ENCODE measurements at places on chromosomes 1 and 21.

GRCh38 chr1:232978091-232978634 lies 27.8 kb downstream of the NTPCR start:
- H3K36me3 ChIP-seq, result peaks cover 16% of the 10 kb centered on the region
- H3K27ac ChIP-seq, result no peak overlapping the region
- H3K4me1 ChIP-seq, result peaks cover 24% of the 10 kb centered on the region
- H3K4me3 ChIP-seq, result no peak overlapping the region
- H3K27me3 ChIP-seq, result no peaks in the 10 kb centered on the region
- DNase-seq, result no peak

DNA sequence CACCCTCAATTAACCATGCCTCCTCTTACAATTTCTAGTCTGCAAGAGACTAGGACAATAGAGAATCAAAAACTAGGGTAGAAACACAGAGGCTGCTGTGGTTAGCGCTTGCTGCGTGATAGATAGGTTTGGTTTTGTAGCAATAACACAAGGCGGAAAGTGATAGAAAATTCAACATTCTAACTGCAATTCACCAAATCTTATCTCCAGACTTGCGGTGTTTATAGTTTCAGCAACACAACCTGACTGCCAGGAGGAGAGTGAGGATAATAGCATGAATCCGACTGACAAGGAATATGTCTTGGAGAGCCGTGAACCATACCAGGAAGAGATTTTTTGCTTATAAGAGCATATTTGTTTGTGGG lies 30.7 kb upstream of the IFNAR2 start:
- no peak overlapping the region for H3K4me3 ChIP-seq
- no peak for DNase-seq
- no peaks in the 10 kb centered on the region for H3K27me3 ChIP-seq
- no peaks in the 10 kb centered on the region for H3K36me3 ChIP-seq
- H3K27ac ChIP-seq, result peak overlapping the region; percentile 55

- H3K36me3 ChIP-seq, result peaks cover 5% of the 10 kb centered on the region
- H3K4me3 ChIP-seq, result no peak overlapping the region
- no peaks in the 10 kb centered on the region for H3K27me3 ChIP-seq
- no peak for DNase-seq
- no peak overlapping the region for H3K27ac ChIP-seq
Measured at GRCh38 chr1:54095546-54096226, 42.3 kb downstream of the TCEANC2 start.

DNA sequence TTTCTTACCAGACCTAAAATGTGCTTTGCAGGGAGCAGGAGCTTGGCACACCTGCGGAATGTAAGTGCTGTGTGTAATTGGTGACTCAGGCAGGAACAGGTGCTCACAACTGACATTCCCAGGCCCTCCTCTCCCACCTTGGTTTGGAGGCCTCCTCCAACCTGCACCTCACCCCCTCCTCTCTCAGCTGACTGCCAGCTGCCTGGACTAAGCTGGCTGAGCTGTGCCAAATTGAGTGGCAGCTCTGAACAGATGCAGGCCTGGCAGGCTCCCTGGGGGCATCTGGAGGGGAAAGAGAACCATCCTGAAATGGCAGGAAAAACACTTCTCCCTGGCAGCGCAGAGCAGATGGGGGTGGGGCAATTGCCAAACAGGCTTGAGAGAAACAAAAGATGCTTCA lies 91.7 kb upstream of the PGBD5 start:
- H3K4me3 ChIP-seq, result no peak overlapping the region
- H3K36me3 ChIP-seq, result no peaks in the 10 kb centered on the region
- peaks cover 3% of the 10 kb centered on the region for H3K27me3 ChIP-seq
- no peaks in the 10 kb centered on the region for H3K4me1 ChIP-seq

- no peak for DNase-seq
- H3K36me3 ChIP-seq, result no peaks in the 10 kb centered on the region
- no peak overlapping the region for H3K4me3 ChIP-seq
- H3K27me3 ChIP-seq, result no peaks in the 10 kb centered on the region
- H3K27ac ChIP-seq, result no peak overlapping the region
Measured at GRCh38 chr1:8031176-8031785, 5.2 kb upstream of the ERRFI1 start.

GRCh38 chr1:2411801-2412394 lies 466 bp downstream of the PEX10 start:
- peaks cover 42% of the 10 kb centered on the region for H3K4me1 ChIP-seq
- peaks cover 32% of the 10 kb centered on the region for H3K36me3 ChIP-seq
- H3K27ac ChIP-seq, result peak overlapping the region; percentile 88
- DNase-seq, result no peak

- no peak overlapping the region for H3K27ac ChIP-seq
- H3K27me3 ChIP-seq, result no peaks in the 10 kb centered on the region
- no peaks in the 10 kb centered on the region for H3K4me1 ChIP-seq
- H3K36me3 ChIP-seq, result no peaks in the 10 kb centered on the region
- no peak for DNase-seq
- no peak overlapping the region for H3K4me3 ChIP-seq
Measured at GRCh38 chr1:177307771-177308170, 137.0 kb downstream of the BRINP2 start.

- no peak for DNase-seq
- H3K27ac ChIP-seq, result no peak overlapping the region
- no peaks in the 10 kb centered on the region for H3K36me3 ChIP-seq
Measured at GRCh38 chr21:31424058-31424457, 80.0 kb upstream of the TIAM1 start.

DNA sequence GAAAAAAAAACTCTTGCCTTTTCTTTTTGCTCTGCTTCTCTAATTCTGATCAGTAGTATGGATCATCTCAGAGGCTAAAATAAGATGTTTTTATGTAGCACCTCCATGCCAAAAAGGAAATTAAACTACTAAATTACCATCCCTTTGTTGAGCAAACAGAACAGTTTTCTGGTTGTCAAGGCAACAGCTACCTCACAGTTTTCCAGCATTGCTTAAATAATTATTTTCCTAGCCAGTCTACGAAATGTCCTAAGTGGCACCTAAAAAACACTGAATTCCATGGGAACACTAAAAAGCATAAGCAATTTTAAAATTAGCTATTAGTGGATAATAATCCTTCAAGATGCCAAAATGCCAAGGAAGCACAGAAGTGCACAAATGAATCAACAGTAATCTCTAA lies 61.7 kb downstream of the ARID4B start:
- no peak overlapping the region for H3K4me3 ChIP-seq
- no peaks in the 10 kb centered on the region for H3K27me3 ChIP-seq

- H3K27ac ChIP-seq, result peak overlapping the region; percentile 46
- H3K4me3 ChIP-seq, result no peak overlapping the region
- peaks cover 66% of the 10 kb centered on the region for H3K4me1 ChIP-seq
- H3K27me3 ChIP-seq, result no peaks in the 10 kb centered on the region
Measured at GRCh38 chr1:164785841-164786534, 227.0 kb downstream of the PBX1 start.

DNA sequence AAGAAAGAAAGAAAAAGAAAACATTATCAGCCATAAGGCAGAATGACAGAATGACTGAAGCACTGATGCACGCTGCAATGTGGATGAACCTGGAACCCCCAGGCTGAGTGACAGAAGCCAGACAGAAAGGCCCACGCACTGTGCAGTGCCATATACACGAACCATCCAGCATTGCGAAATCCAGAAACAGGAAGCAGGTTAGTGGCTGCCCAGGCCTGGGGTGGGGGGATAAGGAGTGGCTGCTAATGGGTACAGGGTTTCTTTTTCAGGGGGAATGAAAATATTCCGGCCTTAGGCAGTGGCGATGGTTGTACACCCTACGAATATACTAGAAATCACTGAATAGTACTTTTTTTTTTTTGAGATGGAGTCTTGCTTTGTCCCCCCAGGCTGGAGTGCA lies 57.0 kb downstream of the CHD5 start:
- no peak overlapping the region for H3K4me3 ChIP-seq
- H3K27ac ChIP-seq, result no peak overlapping the region
- DNase-seq, result no peak

DNA sequence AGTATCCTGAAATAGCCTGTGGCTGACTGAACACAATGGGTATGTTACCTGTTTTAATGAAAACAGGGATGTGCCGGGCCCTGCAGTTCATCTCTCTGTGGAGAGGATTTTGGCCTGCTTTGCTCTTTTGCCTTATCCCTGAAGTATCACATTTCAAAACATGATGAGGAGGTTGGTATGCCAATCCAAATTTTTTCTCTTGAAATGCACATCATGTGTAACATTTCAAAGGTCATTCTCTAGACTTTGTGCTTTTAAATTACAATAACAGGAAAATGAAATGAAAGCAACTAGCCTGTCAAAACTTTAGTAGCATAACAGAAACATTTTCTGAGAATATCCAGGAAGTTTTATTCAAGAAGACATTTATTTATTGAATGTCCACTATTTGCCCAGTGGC lies 118.9 kb downstream of the SLC44A5 start:
- no peak overlapping the region for H3K27ac ChIP-seq
- no peaks in the 10 kb centered on the region for H3K4me1 ChIP-seq
- no peaks in the 10 kb centered on the region for H3K36me3 ChIP-seq

GRCh38 chr1:57637155-57637554 lies 213.3 kb upstream of the DAB1 start:
- H3K4me3 ChIP-seq, result no peak overlapping the region
- H3K4me1 ChIP-seq, result no peaks in the 10 kb centered on the region
- no peaks in the 10 kb centered on the region for H3K36me3 ChIP-seq
- peaks cover 4% of the 10 kb centered on the region for H3K27me3 ChIP-seq
- DNase-seq, result no peak

GRCh38 chr1:238214449-238214848 lies 323.7 kb upstream of the ZP4 start:
- DNase-seq, result no peak
- no peaks in the 10 kb centered on the region for H3K27me3 ChIP-seq
- no peaks in the 10 kb centered on the region for H3K4me1 ChIP-seq
- no peak overlapping the region for H3K4me3 ChIP-seq

DNA sequence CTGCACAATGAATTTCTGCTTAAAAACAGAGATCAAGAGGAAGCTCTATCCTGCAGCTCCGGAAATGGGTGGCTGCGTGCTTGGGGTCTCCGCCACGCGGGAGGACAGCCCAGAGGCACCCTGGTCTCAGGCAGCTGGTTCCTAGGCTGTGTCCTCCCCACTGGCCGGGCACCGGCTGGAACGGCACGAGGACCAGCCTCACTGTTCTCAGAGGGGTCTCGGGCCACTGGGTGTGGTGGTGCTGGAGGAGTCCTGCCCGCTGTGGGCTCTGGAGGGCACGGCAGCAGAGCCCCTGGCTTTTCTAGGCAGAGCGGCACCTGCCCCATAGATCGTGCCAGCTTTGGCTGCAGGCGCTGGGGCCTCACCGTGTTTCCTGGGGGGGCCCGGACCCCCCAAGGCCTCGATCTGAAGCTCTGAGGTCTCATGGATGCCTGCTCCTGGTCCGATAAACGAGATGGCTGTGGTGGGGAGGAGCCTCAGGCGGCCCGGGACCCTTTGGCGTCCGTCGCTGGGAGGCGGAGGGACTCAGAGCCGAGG lies 8.2 kb upstream of the RNF223 start:
- peaks cover 14% of the 10 kb centered on the region for H3K4me1 ChIP-seq
- H3K27ac ChIP-seq, result no peak overlapping the region
- peaks cover 5% of the 10 kb centered on the region for H3K27me3 ChIP-seq
- no peak overlapping the region for H3K4me3 ChIP-seq
- H3K36me3 ChIP-seq, result peaks cover 24% of the 10 kb centered on the region
- DNase-seq, result no peak

- DNase-seq, result no peak
- no peak overlapping the region for H3K27ac ChIP-seq
Measured at GRCh38 chr1:16094453-16095158, 21.2 kb upstream of the FAM131C start.

- no peaks in the 10 kb centered on the region for H3K27me3 ChIP-seq
- H3K36me3 ChIP-seq, result no peaks in the 10 kb centered on the region
- no peaks in the 10 kb centered on the region for H3K4me1 ChIP-seq
- no peak overlapping the region for H3K4me3 ChIP-seq
- DNase-seq, result no peak
Measured at GRCh38 chr1:77316966-77317365, 35.1 kb downstream of the AK5 start.

GRCh38 chr1:206050655-206051235 lies 2.2 kb upstream of the RHEX start:
- no peak overlapping the region for H3K4me3 ChIP-seq
- H3K27me3 ChIP-seq, result no peaks in the 10 kb centered on the region
- H3K4me1 ChIP-seq, result no peaks in the 10 kb centered on the region
- no peak for DNase-seq
- no peaks in the 10 kb centered on the region for H3K36me3 ChIP-seq

DNA sequence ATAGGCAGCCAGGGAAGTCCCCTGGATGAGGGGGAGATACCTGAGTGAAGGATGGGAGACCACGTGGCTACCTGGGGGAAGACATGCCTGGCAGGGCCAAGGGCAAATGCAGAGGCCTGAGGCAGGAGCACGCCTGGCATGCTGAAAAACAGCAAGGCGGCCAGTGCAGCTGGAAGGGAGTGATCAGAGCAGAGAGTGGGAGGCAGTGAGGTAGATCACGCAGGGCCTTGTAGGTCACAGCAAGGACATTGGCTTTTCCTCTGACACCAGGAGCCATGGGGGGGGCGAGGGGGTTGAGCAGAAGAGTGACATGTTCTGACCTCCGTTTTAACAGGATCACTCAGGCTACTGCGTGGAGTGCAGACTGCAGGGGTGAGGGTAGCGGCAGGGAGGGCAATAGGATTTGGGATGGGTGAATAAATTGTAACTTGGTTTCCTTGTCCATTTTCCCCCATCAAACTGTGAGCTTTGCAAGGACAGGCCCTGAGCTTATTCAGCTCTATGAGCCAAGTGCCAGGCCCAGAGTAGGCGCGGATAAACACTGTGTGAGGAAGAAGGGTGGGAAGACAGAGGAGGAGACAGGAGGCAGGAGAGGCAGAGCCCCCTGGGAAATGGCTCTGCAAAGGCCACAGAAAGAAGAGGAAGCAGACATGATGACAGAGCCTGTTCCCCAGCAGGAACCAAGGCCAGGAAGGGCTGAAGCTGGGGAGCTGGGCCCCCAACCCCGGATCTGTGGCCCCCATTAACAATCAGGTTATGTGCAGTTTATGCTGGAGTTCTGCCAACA lies 16.6 kb downstream of the IFI6 start:
- no peaks in the 10 kb centered on the region for H3K36me3 ChIP-seq
- no peaks in the 10 kb centered on the region for H3K27me3 ChIP-seq
- H3K4me1 ChIP-seq, result peaks cover 53% of the 10 kb centered on the region
- H3K4me3 ChIP-seq, result no peak overlapping the region

GRCh38 chr1:224381880-224382548 lies 25.3 kb downstream of the CNIH4 start:
- no peaks in the 10 kb centered on the region for H3K27me3 ChIP-seq
- H3K27ac ChIP-seq, result no peak overlapping the region
- peaks cover 25% of the 10 kb centered on the region for H3K36me3 ChIP-seq

- no peak overlapping the region for H3K4me3 ChIP-seq
- no peaks in the 10 kb centered on the region for H3K27me3 ChIP-seq
- H3K27ac ChIP-seq, result no peak overlapping the region
Measured at GRCh38 chr1:38534473-38534823, 325.1 kb downstream of the RRAGC start.

- no peak overlapping the region for H3K4me3 ChIP-seq
- DNase-seq, result no peak
- no peak overlapping the region for H3K27ac ChIP-seq
- no peaks in the 10 kb centered on the region for H3K4me1 ChIP-seq
- no peaks in the 10 kb centered on the region for H3K27me3 ChIP-seq
Measured at GRCh38 chr1:62209931-62210595, 15.4 kb downstream of the L1TD1 start.

DNA sequence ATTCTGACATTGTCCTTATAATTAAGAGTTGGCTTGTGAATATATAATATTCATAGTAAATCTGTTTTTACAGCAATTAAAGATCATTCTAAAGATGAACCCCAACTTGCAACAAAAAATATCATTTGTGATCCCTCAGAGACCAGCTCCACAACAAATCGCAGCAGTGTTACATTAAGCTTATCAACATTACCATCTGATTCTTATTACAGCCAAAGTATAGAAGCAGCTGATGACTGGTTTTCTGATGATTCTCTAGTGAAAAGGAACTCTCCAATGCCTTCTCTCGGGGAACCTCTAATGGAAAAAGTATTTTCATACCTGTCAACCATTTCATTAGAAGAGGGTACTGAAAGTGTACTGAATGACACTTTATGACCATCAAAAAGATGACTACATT lies 45.4 kb downstream of the C1orf185 start:
- no peak overlapping the region for H3K27ac ChIP-seq
- H3K4me3 ChIP-seq, result no peak overlapping the region
- no peaks in the 10 kb centered on the region for H3K36me3 ChIP-seq
- no peaks in the 10 kb centered on the region for H3K27me3 ChIP-seq

Data from suprapubic skin (tissue), 4 donors.